ENCODE measurements at places on chromosomes 6 and 20.

DNA sequence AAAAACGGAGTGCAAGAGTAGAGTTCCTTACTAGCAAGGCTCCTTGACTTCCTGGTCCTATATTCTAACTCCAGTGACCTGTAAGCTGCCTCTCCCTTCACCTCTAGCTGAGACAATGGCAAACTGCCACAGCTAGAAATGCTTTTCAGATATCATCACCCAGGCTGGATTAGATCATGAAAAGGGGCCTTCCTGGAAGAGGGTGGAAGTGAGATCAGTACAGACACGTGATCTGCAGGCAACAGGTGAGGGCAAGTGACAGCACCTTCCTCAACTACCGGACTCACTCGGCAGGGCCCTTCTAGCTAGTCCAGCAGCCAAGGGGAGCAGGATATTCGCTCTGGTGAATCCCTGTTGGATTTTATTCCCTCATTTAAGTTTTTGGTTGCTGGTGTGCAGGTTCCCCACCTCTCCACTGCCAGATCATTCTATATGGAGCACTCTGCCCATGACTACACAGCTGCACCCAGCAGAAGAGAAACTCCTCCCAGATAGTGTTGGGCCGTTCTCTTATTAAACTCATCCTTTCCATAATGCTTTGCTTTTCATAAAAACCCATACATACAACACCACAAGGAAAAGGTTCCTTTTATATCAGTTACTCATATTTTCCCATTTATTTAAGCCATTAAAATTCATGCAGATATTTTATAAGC, 26.4 kb upstream of the FAM83C start:
- DNase-seq: no peak

DNA sequence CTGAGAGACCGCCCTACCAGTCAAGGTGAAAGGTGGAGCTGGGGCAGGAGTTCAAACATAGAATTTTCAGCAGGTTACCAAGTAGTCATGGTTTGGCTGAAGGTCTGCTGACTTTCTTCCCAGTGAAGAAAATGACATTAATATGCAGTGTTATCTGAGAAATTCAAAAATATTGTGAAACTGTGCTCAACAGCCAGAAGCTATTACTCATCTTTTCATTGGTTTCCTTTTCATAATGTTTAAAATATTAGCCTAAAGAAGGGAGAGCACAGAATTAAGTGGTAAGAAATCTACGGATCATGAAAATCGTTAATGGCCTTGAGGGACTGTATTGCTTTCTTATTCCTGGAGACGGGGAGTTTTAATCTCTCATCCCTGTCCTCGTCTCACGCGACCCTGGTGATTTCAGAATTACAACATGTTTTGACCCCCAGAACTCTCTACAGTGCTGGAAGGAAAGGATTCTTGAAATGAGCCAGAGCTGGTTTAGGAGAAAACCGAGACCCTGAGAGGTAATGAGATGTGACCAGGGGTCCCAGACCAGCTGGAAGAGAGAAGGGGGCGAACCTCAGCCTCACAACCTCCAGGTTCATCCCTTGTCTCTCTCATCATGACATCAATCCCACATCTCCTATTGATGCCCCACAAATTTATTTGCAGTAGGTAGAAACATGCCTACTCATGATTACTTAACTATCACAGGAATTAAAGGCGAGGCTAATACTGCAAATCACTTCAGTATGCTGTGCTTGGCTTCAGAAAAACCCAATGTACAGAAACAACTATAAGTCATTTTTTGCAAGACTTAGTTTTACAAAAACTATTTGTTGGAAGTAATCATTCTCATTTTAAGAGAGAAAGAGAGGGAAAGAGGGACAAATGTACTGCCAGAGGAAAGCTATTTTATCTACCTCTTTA, 209.5 kb downstream of the FNDC1 start:
- no peak for DNase-seq

DNA sequence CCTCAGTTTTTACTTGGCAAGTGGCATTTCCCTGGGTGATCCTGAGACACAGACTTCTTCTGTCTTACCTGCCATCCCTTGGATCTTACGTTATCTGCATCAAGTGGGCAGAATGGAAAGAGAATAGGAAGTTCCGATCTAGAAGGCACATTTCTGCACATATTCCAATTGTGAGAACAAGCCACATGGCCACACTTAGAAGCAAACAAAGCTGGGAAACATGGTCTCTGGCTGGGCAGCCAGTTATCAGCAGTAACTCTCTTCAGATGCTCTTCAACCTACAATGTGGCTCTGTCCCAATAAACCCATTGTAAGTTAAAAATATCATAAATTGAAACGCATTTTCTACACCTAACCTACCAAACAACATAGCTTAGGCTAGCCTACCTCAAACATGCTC, 67.3 kb upstream of the CCN6 start:
- DNase-seq: no peak

GRCh38 chr20:61765081-61765870, 300.4 kb downstream of the TAF4 start:
- no peak for DNase-seq

DNA sequence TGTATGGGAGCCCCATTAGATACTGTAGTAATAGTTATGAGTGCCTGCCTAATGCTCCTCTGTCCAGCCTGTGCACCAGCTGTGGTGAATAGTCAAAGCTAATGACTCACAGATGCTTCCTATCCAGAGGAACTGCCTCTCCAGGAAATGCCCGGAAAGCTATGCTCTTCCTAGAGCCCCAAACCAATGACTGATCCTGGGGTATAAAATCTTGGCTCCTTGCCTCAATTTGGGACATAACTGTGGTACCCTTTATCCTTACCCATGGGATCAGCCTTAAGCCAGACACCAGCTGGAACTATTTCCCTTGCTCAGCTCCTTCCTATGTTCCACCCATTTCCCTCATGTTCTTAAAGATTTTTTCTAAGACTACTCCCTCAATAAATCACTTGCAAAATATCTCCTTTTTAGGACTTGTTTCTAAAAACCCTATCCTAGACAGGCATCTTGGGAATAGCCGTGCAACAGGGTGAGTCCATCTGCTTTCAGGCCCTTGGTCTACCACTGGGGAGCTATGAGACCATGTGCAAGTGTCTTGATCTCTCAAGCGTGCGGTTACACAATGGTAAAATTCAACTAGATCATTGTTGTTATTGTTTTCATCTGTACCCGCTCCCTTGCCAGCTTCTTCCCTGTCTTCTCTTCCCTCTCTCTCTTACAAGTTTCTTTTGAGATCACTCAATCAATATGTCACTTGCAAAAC, 283.7 kb downstream of the BTBD3 start:
- DNase-seq: no peak

- DNase-seq: no peak
Measured at GRCh38 chr20:39777610-39778009, 815.5 kb downstream of the DHX35 start.

DNA sequence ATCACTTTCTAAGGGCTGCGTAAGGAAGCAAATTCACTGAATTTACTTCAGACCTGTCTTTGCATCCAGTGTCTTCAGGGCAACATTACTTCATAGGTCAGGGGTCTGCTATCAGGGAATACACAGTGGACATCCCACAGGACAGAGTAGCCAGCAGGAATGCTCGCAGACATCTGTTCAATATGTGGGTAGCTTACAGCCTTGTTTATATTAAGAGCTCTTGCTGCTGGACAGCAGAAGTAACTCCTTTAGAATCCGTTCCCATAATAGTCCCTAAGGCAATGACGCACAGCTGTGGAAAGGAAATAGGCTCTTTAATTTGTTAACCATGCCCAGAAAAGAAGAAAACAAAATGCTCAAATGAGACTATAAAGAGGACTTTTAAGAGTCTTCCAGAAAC, 198.7 kb downstream of the MOXD1 start:
- DNase-seq: no peak

GRCh38 chr6:11814819-11815218, 36.2 kb upstream of the ADTRP start:
- DNase-seq: no peak

- no peak for DNase-seq
Measured at GRCh38 chr6:46796848-46797580, 3.8 kb downstream of the MEP1A start.

- DNase-seq: no peak
Measured at GRCh38 chr20:49792006-49792405, 20.6 kb upstream of the SLC9A8 start.

DNA sequence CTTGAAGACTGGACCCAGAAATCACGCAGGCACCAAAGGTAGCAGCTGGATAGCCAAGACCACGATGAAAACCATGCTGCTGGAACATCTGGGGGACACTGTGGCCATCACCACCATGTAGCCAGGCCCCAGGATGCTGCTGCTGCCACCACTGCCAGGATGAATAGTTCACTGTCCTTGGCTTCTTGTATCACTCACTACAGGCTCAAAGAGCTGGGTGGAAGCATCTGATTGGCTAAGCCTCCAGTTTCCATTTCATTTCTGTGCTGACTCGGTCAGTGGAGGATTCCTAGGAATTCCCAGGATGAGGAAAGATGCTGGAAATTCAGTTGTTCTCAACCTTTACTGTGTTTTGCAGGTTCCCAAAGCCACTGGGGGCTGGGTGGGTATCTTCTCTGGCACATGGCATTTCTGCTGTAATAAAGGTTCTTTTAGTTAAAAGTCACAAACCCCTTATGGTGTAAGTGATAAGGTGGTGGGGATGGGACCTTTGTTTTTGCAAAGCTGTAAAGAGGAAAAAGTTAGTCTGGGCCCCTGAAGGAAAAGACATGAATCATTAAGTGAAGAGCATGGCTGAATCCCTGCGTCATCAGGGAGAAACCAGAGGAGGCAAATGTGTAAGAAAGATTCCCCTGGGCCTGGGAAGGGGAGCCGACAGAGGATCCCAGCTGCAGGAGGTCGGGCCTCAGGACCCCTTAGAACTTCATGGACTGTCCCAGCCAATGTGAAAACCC, 75.6 kb upstream of the RNF24 start:
- DNase-seq: no peak

DNA sequence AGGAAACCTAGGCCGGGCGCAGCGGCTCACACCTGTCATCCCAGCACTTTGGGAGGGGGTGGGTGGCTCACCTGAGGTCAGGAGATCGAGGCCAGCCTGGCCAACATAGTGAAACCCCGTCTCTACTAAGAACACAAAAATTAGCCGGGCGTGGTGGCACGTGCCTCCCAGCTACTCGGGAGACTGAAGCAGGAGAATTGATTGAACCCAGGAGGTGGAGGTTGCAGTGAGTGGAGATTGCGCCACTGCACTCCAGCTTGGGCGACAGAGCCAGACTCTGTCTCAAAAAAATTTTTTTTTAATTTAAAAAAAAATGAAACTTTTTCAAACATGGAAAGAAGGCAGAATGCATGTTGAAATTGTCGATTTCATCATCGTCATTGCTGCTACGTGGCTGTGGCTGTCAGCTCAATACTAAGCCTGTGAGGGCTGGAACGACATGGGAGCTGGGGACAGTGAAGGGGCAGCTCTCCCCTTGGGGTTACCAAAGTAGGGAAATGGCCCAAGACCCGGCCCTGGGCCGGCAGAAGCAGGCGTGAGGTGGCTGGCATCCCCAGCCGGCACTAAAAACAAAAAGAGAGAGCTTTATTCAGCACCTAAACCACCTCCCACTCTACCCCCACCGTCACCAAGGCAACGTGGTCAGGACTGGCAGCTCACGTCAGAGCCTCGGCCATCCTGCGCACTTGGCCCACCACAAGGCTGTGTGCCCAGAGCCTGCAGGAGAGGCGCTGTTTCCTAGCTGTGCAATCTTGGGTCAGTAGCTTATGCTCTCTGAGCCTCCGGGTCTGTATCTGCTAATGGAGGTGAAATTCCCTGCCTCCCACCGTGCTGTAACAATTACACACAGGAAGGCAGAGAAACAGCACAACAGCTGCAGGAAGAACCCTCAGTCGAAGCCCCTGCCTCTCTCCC, 30.8 kb downstream of the AGPAT4 start:
- peak; percentile 40 for DNase-seq

DNA sequence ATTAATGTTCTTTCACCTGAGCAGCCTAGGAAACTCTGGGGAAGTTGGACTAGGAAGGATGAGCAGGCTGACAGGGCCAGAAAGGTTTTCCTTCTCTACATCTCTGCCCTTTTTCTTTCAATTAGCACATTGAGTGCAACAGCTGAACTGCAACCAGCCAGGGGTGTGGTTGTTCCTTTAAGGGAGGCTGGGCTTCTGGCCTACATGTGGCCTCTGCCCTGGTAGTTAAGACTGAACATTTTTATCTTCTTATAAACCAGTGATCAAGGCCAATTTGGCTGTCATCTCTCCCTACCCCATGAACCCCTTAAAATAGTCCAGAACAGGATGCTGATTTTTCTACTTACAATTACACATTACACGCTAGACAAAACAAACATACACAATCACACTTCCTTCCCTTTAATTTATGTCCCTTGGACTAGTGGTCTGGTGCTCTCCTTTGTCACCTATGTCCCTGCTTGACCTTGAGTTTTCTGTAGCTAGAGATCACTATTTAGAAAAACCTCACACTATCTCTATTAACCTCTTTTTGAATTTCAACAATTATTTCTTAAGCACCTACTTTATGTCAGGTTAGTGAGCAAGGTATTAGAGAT, 60.3 kb downstream of the RNF217 start:
- DNase-seq: no peak

Data from activated T-cell treated with anti-CD3 and anti-CD28 coated beads, Interleukin-2, amount 50 U/mL, for 1 hour (primary cell).